ENCODE measurements at places on chromosomes 5 and 9.

DNA sequence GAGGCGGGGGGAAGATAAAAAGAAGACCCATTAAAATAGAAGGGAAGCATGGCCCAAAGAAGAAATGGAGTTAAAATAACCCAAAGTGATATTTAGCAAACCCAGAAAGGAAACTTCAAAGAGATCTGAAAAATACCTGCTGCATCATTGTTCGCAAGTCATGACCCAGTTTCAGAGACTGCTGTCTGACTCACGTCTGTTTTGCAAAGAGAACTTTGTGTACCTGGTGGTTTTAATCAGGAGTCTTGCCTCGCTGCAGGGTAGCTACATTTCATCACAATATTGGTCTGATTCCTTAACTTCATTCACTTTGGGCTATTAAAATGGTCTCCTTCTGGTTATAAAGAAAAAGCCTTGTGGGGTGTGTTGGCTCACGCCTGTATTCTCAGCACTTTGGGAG is 461.1 kb upstream of the DAP start:
- no peak for DNase-seq

DNA sequence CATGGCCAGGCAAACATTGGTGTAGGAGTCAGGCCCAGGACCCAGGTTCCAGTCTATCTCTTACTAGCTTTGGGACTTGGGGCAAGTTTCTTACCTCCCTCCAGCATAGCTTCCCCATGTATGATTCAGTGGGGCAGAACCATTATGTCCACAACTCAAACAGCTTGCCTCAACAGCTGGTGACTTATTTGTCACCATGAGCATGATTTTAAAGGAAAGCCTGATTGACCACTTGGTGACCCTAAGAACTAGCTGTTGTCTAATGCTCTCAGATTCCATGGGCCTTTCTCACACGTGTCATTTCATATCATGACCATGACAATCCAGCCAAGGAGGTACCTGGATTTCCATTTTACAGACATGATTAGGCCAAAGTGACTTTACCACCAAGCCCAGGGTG is 126.4 kb downstream of the TTLL11 start:
- no peak for DNase-seq

GRCh38 chr5:35618781-35619180 is 1.1 kb downstream of the SPEF2 start:
- no peak for DNase-seq

- DNase-seq, result no peak
Measured at GRCh38 chr9:3807601-3808000, 281.8 kb upstream of the RFX3 start.

DNA sequence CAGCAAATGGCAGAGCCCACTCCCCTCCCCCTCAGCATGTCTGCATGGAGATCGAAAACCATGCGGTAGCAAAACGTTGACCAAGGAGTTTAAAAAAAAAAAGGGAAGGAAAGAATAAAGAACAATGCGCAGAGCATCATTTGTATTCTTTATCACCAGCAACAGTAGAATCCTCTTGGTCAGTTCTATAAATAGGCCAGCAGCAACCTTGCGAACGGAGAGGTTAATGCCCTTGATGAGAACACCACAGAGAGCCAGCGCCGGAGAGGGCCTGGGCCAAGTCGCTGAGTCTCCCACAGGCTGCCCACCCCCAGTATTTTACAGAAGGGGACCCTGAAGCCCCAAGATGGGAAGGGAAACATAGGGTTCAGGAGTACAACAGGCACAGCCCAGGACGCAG is 22.7 kb downstream of the WHRN start:
- DNase-seq, result no peak
